ENCODE measurements at places on chromosomes 11 and 22. TPM values are rescaled to one million over a fixed set of nuclear protein-coding genes. Genes with fewer than 3 reads are reported as not detected.

The ARVCF gene
- total RNA-seq, result 19.2 TPM

The APOA5 gene
- total RNA-seq, result not detected

The AMOTL1 gene
- 62.1 TPM for total RNA-seq

The MPEG1 gene
- total RNA-seq, result not detected

The FAM111B gene
- under 0.01 TPM for total RNA-seq

The PNPLA5 gene
- total RNA-seq, result not detected

The RAB30 gene
- total RNA-seq, result 3.7 TPM

The P2RY6 gene
- total RNA-seq, result 0.26 TPM

The CNTN5 gene
- total RNA-seq, result not detected

The APOBEC3F gene
- total RNA-seq, result 0.79 TPM

The SPINDOC gene
- total RNA-seq, result 6.7 TPM

The PRSS23 gene
- 101 TPM for total RNA-seq

The OSM gene
- total RNA-seq, result not detected

The OR8G1 gene
- not detected for total RNA-seq

The SPTBN2 gene
- total RNA-seq, result 67.3 TPM

The MAPK8IP2 gene
- total RNA-seq, result 0.53 TPM

The KRTAP5-2 gene
- not detected for total RNA-seq

The TRPC6 gene
- total RNA-seq, result 0.79 TPM

The BIRC3 gene
- 1.4 TPM for total RNA-seq

The NCF4 gene
- not detected for total RNA-seq

The OR10D3 gene
- not detected for total RNA-seq

The MS4A4E gene
- total RNA-seq, result not detected

The FGF4 gene
- total RNA-seq, result not detected

The APOA4 gene
- total RNA-seq, result not detected

The PTPRCAP gene
- 0.51 TPM for total RNA-seq

The TMEM135 gene
- 6.5 TPM for total RNA-seq

The SYT8 gene
- 0.53 TPM for total RNA-seq

The GPHA2 gene
- not detected for total RNA-seq

The VPREB1 gene
- total RNA-seq, result not detected

The CD3G gene
- not detected for total RNA-seq

The ANKK1 gene
- total RNA-seq, result 0.26 TPM

The DEUP1 gene
- under 0.01 TPM for total RNA-seq

The PRG3 gene
- total RNA-seq, result not detected

The ARHGAP42 gene
- 4.5 TPM for total RNA-seq

The KLHDC7B gene
- 0.26 TPM for total RNA-seq

The APLNR gene
- total RNA-seq, result not detected

The OR2AT4 gene
- total RNA-seq, result not detected

The ALX4 gene
- total RNA-seq, result not detected

The FDXACB1 gene
- 0.77 TPM for total RNA-seq

The OR5P2 gene
- not detected for total RNA-seq

The LMF2 gene
- total RNA-seq, result 12.7 TPM

The CDCA5 gene
- 0.53 TPM for total RNA-seq

The SLC15A3 gene
- 0.38 TPM for total RNA-seq

The SLC22A8 gene
- not detected for total RNA-seq

The GNG3 gene
- total RNA-seq, result not detected

The SYCE3 gene
- total RNA-seq, result 0.79 TPM

The MAJIN gene
- total RNA-seq, result not detected

The OR8G5 gene
- total RNA-seq, result not detected

Measured in bronchial epithelial cell (primary cell).